ENCODE measurements at places on chromosomes 5 and 9.

GRCh38 chr9:98091735-98092612, 27.0 kb downstream of the TRIM14 start:
- DNase-seq: no peak

DNA sequence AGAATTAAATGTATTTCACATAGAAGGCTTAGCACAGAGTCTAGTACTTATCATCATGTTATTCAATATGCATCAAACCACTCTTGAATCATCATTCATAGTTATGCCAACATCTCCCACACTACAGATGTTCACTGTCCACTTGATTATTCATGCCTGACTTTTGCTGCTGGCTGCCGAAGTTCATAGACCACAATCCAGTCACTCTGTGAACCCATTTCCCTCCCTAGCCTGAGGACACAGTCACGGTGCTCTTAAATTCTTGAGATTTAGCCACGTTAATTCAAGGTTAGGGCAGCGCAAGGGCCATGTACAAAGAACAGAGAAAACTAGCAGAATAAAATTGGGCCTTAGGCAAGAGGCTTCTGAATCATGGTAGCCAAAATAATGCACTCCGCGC, 32.4 kb downstream of the ABCA1 start:
- no peak for DNase-seq

- DNase-seq: no peak
Observed at GRCh38 chr5:66891184-66891925, 295.2 kb downstream of the MAST4 start.

- DNase-seq: no peak
Observed at GRCh38 chr5:66553916-66554575, 42.1 kb upstream of the MAST4 start.

GRCh38 chr5:83464261-83464660, 7.3 kb upstream of the VCAN start:
- DNase-seq: no peak

GRCh38 chr5:132298298-132299212, 4.4 kb downstream of the SLC22A4 start:
- no peak for DNase-seq

DNA sequence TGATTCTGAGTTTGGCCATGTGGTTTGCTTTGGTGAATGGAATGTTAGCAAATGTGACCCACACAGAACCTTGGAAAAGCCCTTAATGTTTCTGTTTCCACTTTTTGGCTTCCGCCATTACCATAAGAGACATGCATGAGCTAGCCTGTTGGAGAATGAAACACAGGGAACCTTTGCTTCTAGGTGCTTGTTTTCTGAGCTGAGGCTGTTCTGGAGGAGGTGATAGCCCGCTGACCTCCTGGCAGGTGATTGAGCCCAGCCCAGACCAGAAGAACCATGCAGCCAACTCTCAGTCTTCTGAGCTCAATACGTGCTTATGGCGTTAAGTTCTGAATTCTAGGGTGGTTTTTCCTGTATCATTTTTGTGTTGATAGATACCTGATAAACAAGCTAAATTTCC, 148.6 kb upstream of the KLF9 start:
- no peak for DNase-seq

- no peak for DNase-seq
Observed at GRCh38 chr5:160435532-160435931, 13.9 kb downstream of the PTTG1 start.

- no peak for DNase-seq
Observed at GRCh38 chr5:173604141-173604540, 12.3 kb downstream of the BOD1 start.

- no peak for DNase-seq
Observed at GRCh38 chr5:65927503-65928321, 1.3 kb downstream of the ERBIN start.

GRCh38 chr5:171450423-171451331, 31.2 kb downstream of the FGF18 start:
- no peak for DNase-seq

DNA sequence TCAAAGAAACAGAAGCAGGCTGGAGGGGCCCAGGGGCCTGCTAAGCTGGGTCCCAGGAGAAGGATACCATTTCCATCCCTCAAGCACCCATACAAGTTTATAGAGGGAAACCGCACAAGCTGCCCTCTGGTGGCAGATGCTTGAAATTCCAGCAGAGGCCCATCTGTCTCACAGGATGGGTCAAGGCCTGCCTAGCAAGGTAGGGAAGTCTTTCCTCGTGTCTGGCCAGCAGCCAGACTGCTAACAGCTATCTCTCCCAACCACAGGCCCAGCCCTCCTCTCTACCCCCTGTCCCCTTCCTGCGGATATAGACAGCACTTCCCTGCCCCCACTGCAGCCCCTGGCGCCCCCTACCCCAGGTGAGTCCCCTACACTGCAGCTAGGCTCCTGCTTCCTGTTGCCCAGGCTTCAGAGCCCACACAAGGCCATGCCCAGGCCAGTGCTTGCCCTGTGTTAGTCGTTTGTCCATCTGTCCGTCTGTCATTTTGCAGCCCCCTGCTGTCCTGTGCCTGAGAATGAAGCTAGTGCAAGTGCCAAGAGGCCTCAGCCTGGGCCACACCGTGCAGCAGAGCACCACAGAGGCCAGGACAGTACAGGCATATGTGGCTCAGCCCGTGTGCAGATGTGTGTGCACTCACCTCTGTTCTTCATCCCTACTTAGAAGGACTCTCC, 26.2 kb downstream of the TCF7 start:
- DNase-seq: no peak

- no peak for DNase-seq
Observed at GRCh38 chr9:138072161-138072842, 194.7 kb downstream of the CACNA1B start.

- no peak for DNase-seq
Observed at GRCh38 chr5:137641148-137641547, 94.7 kb downstream of the KLHL3 start.

GRCh38 chr5:180389252-180390101, 36.3 kb upstream of the GFPT2 start:
- DNase-seq: no peak

DNA sequence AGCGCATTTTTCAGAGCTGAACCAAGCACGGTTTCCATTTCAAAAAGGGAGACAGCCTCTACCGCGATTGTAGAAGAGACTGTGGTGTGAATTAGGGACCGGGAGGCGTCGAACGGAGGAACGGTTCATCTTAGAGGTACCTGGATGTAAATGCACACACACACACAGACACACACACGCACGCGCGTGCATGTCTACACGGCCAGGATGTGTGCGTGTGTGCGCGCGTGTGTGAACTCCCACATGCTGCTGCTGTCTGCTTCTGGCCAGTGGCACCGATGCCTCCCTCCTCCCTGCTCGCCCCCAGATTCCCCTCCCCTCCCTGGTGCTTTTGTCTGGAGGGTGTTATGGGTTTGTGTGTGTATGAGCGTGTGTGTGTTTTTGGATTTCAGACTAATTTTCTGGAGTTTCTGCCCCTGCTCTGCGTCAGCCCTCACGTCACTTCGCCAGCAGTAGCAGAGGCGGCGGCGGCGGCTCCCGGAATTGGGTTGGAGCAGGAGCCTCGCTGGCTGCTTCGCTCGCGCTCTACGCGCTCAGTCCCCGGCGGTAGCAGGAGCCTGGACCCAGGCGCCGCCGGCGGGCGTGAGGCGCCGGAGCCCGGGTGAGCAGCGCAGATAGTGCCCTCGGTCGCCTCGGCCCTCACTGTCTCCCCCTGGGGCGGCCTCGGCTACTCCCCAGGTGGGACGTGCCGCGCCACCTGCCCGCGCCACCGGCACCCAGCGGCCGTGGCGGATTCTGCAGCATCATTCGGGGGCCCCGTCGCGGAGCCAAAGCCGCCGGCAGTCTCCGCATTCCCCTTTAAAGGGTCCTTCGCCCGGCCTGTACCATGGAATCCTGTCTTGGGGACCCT, at the start of gene NTRK2:
Gene NTRK2, plus strand, starts transcription at position 442 of the 850 bp plus-strand sequence. CDS start 1,020 bp downstream, outside the sequence.
- no peak for DNase-seq

DNA sequence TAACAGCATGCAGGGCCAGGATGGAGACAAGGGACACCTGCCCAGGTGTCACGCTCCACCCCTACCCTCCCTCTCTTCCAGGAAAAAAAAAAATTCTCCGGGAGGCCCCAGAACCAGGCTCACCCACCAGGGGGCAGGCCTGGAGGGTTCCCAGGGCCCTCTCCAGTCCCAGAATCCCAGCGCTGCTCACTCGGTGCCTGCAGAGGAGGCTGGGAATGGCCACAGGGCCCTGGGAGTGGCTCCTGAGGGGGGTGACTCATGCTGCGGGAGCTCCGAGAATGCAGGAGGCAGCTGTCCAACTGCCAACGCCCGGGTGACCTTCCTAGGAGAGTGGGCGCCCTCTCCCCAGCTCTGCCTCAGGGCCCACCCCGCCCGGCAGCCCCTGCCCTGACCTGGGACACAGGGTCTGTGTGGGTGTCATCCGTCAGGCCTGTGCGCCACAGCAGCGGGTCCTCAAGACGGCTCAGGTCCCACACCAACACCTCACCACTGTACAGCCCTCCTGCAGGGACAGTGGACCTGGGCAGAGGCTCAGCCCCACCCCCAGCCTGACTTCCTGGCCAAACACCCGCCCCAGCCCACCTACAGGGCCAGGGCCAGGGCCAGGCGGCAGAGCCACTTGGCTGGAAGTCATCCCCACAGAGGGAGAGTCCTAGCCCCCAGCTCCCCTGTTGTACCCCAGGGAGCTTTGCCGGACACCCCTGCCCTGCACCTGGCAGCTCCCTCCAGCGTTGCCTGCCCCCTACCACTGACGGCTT, 21.2 kb downstream of the DYNC2I2 start:
- DNase-seq: no peak

GRCh38 chr5:141846031-141846430, 32.2 kb downstream of the PCDH1 start:
- no peak for DNase-seq

- DNase-seq: no peak
Observed at GRCh38 chr9:89854715-89855475, 250.1 kb downstream of the GADD45G start.

GRCh38 chr9:120705174-120705573, 9.1 kb downstream of the MEGF9 start:
- DNase-seq: no peak

- DNase-seq: no peak
Observed at GRCh38 chr5:138336952-138337684, 948 bp upstream of the FAM53C start.

- no peak for DNase-seq
Observed at GRCh38 chr5:149324641-149325040, 20.7 kb upstream of the GRPEL2 start.

DNA sequence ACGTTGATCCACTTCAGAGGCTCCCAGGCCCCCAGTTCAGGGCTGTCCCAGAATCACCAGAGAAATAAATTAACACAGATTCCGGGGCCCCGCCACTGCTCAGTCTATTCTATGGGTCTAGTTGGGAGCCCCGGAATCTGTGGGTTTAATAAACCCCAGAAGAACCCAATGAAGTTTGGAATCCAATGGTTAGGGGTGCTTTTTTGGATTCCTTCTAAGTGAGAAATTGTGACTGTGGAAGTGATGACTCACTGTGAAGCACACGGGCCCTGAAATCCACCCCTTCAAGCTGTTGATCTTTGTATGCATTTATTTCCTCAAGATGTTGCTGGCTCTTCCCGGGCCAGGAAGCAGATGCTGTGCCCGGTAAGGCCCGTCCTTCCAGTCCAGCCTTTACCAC, 57.3 kb upstream of the SLC28A3 start:
- DNase-seq: no peak

DNA sequence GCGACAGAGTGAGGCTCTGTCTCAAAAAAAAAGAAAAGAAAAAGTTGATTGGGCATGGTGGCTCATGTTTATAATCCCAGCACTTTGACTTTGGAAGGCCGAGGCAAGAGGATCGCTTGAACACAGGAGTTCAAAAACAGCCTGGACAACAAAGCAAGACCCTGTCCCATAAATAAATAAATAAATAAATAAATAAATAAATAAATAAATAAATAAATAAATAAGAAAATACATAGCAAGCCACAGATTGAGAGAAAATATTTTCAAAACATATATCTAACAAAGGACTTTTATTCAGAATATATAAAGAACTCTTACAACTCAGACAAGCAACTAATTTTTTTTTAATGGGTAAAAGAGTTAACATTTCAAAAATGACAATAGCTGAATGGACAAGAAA, 71.2 kb downstream of the PLPP1 start:
- no peak for DNase-seq

- no peak for DNase-seq
Observed at GRCh38 chr5:132457371-132458225, 33.0 kb downstream of the IRF1 start.

DNA sequence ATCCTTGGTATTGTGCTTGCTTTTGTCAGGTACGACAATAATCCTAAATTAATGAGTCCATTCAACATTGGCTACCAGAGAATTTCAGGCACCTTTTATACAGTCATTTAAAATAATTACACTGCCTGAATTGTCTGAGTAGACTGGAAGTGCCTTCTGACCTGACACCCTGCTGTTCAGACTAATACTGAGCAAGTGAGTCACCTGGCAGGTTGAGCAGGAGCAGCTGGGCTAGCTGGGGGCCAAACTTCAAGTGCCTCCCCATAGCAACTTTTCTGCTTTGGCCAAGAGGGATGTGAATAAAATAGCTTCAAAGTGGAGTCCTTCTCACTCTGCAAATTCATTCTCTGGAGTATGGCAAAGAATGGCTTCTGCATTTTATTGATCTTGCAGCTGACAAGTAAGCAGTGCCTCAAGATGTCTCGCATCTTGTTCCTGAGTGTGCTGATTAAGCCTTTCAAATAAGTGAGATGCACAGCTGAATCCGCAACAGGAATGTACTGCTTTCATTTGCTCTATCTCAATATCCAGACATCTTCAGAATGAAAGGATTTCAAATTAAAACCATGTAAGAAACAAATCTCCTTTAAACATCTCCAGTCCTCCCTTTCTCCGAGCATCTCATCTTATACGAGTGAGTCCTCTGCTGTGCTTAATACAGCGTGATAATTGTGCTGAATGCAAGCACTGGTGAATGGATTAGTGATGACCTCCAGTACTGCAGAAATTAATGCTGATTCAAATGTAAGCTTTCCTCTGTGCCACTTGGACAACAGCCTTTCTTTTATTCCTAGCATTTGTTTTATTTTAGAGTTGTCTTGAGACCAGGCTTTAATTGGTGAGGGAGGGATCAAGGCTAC, 271.2 kb downstream of the EDIL3 start:
- DNase-seq: no peak

- no peak for DNase-seq
Observed at GRCh38 chr9:98369066-98369425, 113.6 kb upstream of the TBC1D2 start.

DNA sequence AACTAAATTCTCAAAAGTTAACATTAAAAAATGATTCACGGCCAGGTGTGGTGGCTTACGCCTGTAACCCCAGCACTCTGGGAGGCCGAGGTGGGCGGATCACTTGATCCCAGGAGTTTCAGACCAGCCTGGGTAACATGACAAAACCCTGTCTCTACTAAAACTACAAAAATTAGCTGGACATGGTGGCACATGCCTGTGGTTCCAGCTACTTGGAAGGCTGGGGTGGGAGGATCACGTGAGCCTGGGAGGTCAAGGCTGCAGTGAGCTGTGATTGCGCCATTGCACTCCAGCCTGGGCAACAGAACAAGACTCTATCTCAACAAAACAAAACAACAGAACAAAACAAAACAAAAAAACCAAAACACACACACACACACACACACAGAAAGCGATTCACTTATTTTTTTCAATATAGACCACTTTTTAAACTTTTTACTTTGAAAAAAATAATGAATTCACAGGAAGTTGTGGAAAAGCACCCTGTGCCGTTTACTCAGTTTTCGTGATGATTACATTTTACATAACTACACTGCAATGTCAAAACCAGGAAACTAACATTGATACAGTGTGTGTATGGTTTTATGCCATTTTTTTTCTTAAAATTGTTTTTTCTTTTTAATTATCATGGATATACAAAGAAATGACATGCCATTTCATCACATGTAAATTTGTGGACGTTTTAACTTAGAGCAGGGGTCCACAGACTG, 73.7 kb downstream of the TENT4A start:
- DNase-seq: no peak
